ENCODE measurements at places on chromosomes 11 and 22. TPM values are rescaled to one million over a fixed set of nuclear protein-coding genes. Genes with fewer than 3 reads are reported as not detected.

DNA sequence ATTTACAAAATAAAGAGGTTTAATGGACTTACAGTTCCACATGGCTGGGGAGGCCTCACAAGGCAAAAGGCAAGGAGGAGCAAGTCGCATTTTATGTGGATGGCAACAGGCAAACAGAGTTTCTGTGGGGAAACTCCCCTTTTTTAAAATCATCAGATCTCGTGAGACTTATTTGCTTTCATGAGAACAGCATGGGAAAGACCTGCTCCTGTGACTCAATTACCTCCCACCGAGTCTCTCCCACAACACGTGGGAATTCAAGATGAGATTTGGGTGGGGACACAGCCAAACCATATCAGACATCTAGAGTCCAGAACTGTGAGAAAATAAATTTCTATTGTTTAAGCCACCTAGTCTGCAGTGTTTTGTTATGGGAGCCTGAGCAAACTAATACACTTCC lies 80.8 kb downstream of the ME3 start:
- DNase-seq, result no peak

Gene FSHB
- not detected for total RNA-seq

DNA sequence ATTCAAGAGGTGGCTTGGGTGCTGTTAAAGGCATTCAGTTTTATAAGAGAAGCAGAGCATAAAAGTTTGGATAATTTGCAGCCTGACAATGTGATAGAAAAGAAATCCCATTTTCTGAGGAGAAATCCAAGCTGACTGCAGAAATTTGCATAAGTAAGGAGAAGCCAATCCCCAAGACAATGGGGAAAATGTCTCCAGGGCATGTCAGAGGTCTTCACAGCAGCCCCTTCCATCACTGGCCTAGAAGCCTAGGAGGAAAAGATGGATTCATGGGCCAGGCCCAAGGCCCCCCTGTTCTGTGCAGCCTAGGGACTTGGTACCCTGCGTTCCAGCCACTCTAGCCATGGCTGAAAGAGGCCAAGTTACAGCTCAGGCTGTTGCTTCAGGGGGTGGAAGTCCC lies 207.3 kb downstream of the METTL15 start:
- no peak for DNase-seq

Gene MPZL2
- 50.6 TPM for total RNA-seq

Gene HBG2
- 12,245 TPM for total RNA-seq

- DNase-seq, result no peak
Observed at GRCh38 chr11:106390078-106390477, 312.6 kb downstream of the AASDHPPT start.

Gene GRIK4
- 6.1 TPM for total RNA-seq

GRCh38 chr11:61480261-61480993 lies 28.1 kb upstream of the LRRC10B start:
- DNase-seq, result no peak

DNA sequence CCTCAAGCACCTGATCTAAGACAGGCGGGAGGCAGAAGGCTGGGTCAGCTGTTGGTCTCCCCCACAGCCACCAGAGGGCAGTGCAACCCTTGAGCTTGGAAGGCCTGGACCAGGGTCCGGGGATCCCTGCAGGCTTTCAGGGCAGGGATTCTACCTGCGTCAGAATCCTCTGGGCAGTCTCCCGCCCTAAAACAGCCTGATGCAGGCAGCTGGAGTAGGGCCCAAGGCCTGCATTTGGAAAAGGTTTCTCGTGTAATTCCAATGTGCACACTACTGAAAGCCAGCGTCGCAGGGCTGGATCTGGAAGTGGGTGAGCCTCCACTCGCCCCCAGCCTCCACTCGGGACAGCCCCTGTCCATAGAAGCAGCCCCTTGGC lies 31.8 kb downstream of the BID start:
- peak; percentile 54 for DNase-seq

Gene SCGB2A2
- total RNA-seq, result not detected

DNA sequence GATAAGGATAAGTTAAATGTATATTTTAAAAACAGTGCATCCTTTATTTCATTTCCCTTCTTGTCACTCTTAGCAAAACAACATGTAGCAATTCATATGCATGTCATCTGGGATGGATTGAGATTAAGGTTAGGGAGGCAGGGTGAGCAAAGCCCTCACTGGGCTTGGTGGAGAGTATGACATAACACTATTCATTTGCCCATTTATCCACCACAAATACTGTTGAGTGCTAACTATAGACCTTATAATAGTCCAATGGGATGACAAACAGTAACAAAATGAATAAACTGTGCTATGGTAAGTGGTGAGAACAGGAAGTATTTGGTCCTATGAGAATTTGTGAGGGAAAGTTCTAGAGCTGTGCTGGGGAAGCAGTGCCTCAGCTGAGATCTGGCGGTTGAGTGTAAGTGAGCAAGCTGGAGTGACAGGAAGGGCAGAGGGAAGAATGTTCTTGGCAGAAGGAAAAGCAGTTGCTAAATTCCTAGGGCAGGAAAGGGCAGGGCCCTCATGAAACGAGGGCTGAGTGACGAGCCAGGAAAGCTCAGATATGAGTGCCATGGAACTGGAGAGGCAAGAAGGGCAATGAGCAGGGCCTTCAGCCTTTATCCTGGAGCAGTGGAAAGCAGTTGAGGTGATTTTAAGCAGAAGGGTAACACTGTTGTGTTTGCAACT lies 6.7 kb downstream of the HSD17B12 start:
- no peak for DNase-seq

DNA sequence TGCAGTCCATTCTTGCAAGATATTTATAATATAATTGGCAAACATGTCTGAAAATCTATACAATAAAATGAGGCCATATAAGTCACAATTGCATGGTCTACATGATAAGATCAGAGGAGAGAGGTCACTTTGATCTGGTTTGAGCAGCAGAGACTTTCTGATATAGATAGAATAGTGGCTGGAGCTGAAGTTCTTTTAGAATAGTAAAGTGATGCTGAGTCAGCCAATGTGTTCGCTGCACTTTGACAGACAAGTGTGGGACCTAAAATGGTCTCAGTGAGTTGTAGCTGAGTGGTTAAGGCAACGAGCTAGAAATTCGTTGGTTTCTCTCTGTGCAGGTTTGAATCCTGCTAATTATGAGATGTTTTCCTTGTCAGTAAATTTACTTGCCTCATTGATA lies 257.0 kb upstream of the C11orf87 start:
- DNase-seq, result no peak

Gene CNTF
- total RNA-seq, result 1.8 TPM

Gene IL18
- 18.2 TPM for total RNA-seq

Gene UBQLNL
- 0.55 TPM for total RNA-seq

- no peak for DNase-seq
Observed at GRCh38 chr22:44351685-44352377, 39.1 kb upstream of the SHISAL1 start.

GRCh38 chr22:48579043-48579927 lies 1248.4 kb downstream of the BRD1 start:
- no peak for DNase-seq

Gene NXPE2
- total RNA-seq, result 0.89 TPM

- no peak for DNase-seq
Observed at GRCh38 chr11:13486926-13487660, 8.7 kb downstream of the PTH start.

All from spinal cord (tissue), 10 donors.